ENCODE measurements at places on chromosomes 13 and 19.

DNA sequence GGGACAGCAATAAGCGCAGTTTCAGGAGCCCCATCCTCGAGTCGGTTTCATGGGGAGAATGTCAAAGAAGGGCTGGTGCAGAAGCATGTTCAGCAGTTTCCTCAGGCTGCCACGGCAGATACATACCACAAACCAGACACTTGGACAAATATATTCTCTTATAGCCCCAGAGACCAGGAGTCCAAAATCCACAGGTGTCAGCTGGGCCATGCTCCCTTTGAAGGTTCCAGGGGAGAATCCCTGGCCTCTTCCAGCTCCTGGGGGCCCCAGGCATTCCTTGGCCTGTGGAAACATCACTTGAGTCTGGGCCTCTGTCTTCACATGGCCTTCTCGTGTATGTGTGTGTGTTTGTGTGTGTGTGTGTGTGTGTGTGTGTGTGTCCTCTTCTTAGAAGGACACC is 164.1 kb downstream of the UQCRFS1 start:
- no peaks in the 10 kb centered on the region for H3K36me3 ChIP-seq
- no peak overlapping the region for H3K27ac ChIP-seq

- no peaks in the 10 kb centered on the region for H3K4me1 ChIP-seq
- no peak overlapping the region for H3K4me3 ChIP-seq
- no peak overlapping the region for H3K27ac ChIP-seq
- no peaks in the 10 kb centered on the region for H3K36me3 ChIP-seq
- peaks cover 58% of the 10 kb centered on the region for H3K27me3 ChIP-seq
- DNase-seq: no peak
Measured at GRCh38 chr19:39303373-39304184, 7.4 kb downstream of the IFNL1 start.

- H3K27me3 ChIP-seq: no peaks in the 10 kb centered on the region
- peaks cover 63% of the 10 kb centered on the region for H3K4me1 ChIP-seq
- peak; percentile 81 for DNase-seq
- no peaks in the 10 kb centered on the region for H3K36me3 ChIP-seq
- H3K4me3 ChIP-seq: peak overlapping the region; percentile 41
Measured at GRCh38 chr19:18660051-18660910, 23.2 kb upstream of the CRTC1 start.

DNA sequence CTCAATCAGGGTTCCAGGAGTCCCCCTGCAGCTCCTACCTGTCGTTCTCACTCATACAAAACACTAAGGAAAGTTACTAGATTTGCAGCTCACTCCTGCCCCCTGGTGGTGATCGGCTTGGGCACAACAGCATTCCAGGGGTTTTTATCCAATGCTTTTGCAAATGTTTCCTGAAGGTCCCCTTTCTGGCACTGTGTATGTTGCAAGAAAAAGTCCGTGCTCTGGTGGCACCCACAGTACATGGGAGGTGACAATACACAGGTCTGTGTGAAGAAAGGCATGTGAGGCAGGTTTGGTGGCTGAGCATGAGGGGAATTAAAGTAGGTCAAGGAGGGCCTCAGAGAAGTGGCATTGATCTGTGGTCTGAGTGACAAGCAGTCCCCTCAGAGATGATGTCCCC is 8.6 kb upstream of the TYK2 start:
- no peaks in the 10 kb centered on the region for H3K27me3 ChIP-seq
- H3K36me3 ChIP-seq: no peaks in the 10 kb centered on the region
- DNase-seq: peak; percentile 77
- no peak overlapping the region for H3K4me3 ChIP-seq

DNA sequence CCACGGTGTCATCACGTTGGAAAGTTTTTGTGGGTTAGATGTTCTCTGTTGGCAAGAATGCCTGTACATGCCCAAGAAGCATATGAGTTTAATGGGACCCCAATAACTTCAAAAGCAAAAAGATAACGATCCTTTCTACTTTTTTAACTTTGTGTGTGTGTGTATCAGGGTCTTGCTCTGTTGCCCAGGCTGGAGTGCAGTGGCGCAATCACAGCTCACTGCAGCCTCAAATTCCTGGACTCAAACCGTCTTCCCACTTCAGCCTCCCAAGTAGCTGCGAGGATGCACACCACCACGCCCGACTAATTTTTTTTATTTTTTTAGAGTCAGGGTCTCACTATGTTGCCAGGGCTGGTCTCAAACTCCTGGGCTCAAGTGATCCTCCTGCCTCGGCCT is 34.3 kb upstream of the TPM4 start:
- H3K27me3 ChIP-seq: no peaks in the 10 kb centered on the region
- no peaks in the 10 kb centered on the region for H3K36me3 ChIP-seq
- H3K4me1 ChIP-seq: no peaks in the 10 kb centered on the region
- H3K4me3 ChIP-seq: no peak overlapping the region

DNA sequence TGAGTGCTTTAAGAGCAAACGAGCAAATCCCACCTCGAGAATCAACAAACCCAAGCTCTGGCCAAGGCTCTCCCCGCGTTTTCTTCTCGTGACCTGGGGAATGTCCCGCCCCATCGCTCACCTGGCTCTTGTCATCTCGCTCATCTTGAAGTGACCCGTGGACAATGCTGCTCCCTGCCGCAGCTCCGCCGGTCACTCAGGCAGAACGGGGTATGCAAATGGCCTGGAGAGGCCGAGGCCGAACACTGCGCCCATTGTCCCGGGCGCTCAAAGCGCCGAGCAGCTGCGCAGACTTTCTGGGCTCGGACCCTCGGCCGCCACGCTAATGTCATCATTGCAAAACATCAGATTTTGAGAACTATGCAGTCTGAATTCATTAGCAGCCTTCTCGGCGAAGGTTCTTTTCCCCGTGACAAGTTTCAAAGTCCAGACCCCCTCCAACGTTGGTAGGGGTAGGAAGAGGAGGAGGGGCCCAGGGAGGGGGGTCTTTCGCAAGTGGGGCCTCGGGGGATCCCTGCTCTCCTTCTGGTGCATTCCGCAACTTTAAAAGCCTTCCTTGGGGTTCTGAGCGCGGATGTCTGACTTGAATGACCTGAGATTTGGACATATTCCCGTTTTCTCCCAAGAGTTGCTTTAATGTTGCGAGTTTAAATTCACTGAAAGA is 39.7 kb downstream of the SOX1 start:
- no peaks in the 10 kb centered on the region for H3K4me1 ChIP-seq

- no peak overlapping the region for H3K4me3 ChIP-seq
- H3K27ac ChIP-seq: no peak overlapping the region
- no peaks in the 10 kb centered on the region for H3K36me3 ChIP-seq
- DNase-seq: no peak
- H3K4me1 ChIP-seq: no peaks in the 10 kb centered on the region
Measured at GRCh38 chr13:35593651-35594050, 117.2 kb upstream of the MAB21L1 start.

Measured in gastrocnemius medialis (tissue), 4 donors.